Left cardiac atrium (tissue), 4 donors: ENCODE measurements at places on chromosomes 6 and 20. TPM values are rescaled to one million over a fixed set of nuclear protein-coding genes. Genes with fewer than 3 reads are reported as not detected.

GRCh38 chr20:36856691-36857635, 19.0 kb upstream of the TLDC2 start:
- no peak for DNase-seq

- DNase-seq, result no peak
Measured at GRCh38 chr6:53532061-53532797, 12.7 kb downstream of the GCLC start.

Gene CDSN
- 0.10 TPM for total RNA-seq

- DNase-seq, result no peak
Measured at GRCh38 chr6:35163836-35164235, 22.7 kb upstream of the TCP11 start.

Gene PAX1
- total RNA-seq, result not detected
